ENCODE measurements at places on chromosomes 5 and 9.

DNA sequence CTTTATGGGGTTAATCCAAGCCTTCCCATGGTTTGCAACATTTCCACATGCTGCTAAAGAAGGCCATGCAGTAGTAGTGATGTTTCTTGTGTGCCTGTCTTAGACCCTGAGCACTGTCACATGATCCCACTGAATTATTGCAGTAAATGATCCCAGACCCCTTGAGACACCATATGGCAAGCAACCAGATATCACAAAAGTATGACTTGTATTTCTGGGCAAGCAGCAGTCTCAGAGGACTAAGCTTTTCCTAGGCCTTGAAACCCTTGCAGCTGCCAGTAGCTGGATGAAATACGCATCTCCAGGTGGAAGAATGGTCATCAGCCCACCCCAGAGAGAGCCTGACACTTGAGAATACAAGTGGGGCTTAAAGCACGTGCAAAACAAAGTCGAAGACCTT, 41.8 kb downstream of the CDO1 start:
- DNase-seq: peak; percentile 99

GRCh38 chr9:134343637-134344036, 17.4 kb downstream of the RXRA start:
- peak; percentile 51 for DNase-seq

DNA sequence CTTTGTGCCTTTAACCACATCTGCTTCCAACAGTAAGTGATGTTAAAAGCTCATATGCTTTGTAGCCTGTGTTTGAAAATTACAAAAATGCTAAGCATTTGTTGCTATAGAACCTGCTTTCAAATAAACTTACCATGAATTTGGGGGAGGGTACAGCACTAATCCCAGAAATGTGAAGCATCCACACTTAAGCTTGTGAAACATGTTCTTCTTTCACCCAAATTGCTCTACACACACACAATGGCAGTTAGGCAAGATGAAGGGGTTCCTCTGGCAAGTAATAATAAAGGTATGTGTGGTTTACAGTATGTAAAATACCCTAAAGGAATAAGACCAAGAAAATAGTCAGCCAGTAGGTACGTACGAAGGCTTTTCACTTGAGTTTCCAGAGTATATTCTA, 165.6 kb downstream of the SMARCA2 start:
- no peak for DNase-seq

DNA sequence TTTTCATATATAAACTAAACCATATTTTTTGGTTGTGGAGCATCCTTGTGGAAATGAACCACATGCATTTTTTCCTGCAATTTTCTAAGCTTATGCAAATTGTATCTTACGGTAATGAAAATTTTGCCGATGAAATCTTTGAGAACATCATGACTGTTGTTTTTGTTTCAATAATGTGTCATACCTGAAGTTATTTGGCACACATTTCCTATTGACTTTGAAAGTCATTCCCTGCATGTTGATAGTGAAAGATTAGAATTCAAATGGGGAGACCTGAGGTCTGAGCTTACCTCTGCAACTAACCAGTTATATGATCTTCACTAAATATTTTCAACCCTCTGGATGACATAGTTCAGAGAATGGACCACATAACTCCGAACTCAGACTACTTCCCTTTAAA, 88.5 kb downstream of the PRR16 start:
- DNase-seq: no peak

DNA sequence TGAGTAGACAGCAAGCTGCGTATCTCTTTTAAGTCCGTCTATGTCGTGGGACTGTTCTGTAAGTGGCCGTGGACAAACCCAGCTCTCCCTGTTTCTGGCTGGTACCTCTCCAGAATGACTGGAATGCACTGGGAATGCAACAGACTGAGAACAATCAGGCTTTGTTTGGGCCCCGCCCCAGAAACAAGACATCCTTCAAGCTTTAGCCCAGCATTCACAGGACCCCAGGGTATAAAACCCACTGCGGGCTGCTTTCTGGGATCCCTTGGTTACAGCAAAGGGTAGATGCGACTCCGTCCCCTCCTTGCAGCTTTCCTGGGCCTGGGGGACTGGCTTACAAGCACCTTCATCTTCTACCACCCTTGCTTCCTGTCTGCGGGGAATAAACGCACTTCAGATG, 45.6 kb upstream of the SPTLC1 start:
- DNase-seq: no peak

DNA sequence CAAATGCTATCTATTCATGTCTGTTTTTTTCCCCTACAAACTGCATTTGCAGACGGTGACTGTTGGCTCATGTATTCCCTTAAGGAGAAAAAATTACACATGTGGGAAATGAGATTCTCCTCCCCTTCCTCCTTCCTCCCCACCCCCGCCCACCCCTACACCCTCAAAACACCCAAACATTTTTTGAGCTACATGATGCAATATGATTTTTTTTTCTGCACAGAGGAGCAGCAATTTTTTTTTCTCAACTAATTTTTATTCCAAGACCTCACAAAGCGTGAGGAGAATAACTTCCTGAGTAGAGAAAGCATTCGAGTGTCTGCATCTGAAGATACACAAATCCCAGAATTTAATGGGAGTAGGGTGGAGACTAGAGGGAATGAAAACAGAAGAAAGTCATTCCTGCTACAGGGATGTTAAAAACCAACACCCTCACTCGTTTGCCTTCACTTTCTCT, 118.1 kb downstream of the PRDM6 start:
- peak; percentile 83 for DNase-seq

DNA sequence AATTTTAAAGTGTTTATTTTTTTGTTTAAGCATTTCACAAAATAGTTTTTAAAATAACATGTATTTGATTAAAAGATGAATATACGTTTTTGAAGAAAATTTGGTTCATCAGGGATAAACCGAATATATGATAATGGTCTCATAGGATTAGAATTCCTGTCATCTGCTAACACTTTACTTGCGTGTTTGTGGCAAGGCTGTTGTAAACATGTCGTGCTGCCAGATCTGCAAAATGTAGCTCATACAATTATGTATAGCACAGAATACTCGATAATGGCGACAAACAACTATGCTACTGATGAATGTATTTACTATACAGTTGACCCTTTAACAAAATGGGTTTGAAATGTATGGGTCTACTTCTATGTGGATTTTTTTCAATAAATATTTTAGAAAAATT, 7.2 kb upstream of the TXNDC8 start:
- no peak for DNase-seq

DNA sequence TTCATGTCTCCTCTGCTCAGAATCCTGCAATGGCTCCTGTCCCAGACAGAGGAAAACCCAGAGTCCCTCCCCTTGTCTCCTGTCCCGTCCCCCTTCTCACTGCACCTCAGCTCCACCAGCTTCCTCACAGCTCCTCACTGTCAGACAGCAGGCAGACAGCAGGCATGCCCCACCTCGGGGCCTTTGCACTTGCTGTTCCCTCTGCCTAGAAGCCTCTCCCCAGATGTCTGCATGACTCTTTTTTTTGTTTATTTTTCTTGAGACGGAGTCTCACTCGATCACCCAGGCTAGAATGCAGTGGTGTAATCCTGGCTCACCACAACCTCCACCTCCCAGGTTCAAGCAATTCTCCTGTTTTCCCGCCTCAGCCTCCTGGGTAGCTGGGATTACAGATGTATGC, 8.8 kb upstream of the SLC6A7 start:
- no peak for DNase-seq

- DNase-seq: no peak
These were observed 122.4 kb upstream of the OSMR start for GRCh38 chr5:38723426-38723825.

DNA sequence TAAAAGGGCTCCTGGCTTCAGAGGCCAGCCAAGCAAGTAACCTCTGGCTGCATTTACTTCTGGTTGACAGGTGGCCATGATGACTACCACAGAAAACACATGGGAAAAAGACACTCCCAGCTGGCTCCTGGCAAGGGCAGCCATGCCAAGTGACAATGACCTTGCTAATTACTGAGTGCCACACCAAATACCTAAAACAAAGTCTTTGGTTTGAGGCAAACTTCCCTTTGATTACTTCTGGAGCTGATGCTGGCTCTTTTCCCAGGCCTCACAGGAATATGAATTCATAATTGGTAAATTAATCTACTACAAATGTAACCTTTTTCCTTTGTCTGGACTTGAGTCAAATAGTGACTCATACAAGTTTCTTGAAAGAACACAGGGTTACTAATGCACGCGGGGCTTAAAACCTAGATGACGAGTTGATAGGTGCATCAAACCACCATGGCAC, 61.0 kb downstream of the LPAR1 start:
- peak; percentile 65 for DNase-seq

DNA sequence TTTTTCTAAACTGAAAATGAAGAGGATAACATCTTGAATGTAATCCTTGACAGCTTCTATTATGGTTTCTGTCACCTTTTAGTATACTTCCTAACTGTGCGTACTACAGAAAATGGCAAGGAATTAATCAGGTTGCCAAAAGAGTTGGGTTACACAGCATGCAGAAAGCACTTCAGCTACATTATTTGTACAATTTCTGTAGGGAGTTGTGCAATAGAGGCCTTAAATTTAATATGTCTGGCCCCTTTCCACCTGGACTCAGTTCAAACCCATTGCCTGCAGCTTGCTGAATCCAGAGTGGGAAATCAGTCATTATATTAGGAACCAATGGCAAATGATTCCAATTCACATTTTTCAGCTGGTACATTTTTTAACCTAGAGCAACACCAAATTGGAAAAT, 549.7 kb downstream of the CSNK1G3 start:
- DNase-seq: peak; percentile 81

DNA sequence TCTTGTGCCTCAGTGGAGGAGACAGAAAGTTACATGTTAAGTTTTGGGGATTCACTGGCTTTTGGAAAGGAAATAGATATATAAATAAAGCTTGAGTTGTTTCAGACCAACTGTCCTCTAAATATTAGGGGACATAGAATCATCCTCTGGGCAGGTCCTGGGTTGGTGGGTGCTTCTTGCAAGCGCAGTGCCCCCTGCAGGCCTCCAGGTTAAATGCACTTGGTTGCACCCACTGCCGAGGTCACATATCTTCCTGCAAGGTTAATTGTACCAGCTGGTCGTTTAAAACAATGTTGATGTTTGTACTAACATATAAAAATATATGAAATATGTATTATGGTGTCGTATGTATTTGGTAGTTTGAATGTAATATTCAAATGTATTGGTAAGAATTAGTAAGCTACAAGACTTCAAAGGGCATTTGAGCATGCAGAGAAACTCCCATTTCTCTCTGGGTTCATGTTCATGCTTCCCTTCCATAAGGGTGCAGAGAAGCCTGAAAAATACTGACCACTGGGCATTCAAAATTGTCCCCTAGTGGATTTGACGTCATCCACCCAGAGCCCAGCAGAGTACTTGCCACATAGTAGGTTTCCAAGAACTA, 87.0 kb downstream of the ZNF618 start:
- DNase-seq: no peak

DNA sequence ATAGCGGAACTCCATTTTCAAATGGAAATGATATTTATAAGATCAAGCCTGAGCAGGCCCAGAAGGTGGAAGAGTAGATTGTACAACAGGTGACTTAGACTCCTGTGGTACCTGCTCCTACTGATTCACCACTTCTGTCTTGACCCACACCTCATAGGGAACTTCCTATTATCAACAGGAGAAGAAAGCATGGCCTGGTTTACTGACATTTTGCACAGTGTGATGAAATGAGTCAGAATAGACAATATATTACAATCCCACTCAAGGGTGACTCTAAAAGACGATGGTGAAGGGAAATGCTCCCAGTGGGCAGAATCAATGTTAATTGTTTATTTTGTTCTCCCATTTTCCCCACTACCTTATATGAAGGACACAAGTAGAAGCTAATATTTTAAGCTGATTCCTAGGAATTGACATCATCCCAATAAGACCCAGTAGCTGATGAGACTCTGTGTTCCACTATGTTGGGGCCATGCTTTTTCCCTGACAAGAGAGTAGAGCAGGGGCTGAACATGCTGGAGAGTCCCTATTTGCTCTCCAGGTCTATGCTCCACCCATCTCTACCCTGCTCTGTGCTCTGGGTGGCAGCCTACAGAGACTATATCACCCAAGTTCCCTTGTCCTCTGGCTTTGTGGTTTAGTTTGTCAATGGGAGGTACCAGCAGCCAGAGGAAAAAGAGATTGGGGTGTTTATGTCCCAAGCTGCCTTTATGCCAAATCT, 163.4 kb upstream of the FSTL4 start:
- DNase-seq: no peak

DNA sequence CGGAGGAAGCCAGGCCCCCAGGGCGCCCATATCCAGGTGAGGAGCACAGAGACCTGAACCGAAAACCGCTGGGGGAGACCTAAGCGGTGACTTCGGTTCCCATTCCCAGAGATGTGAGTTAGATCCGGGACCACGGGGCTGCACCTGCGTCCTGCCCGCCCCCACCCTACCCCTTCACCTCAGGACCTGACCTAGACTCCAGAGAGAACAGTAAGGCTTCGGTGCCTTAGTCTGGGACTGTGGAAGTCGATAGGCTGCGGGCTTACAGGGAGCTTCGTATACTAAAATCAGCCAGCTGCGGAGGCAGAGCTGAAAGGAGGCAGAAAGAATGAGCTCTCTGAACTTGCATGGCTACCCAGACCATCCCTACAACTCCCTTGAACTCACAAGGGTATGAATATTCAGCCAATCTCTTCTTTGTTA, 518 bp upstream of the FAM13B start:
- DNase-seq: no peak

- no peak for DNase-seq
These were observed 28.1 kb downstream of the TARS1 start for GRCh38 chr5:33468775-33469435.

- peak; percentile 0 for DNase-seq
These were observed 414.3 kb downstream of the ANXA1 start for GRCh38 chr9:73565833-73566465.

DNA sequence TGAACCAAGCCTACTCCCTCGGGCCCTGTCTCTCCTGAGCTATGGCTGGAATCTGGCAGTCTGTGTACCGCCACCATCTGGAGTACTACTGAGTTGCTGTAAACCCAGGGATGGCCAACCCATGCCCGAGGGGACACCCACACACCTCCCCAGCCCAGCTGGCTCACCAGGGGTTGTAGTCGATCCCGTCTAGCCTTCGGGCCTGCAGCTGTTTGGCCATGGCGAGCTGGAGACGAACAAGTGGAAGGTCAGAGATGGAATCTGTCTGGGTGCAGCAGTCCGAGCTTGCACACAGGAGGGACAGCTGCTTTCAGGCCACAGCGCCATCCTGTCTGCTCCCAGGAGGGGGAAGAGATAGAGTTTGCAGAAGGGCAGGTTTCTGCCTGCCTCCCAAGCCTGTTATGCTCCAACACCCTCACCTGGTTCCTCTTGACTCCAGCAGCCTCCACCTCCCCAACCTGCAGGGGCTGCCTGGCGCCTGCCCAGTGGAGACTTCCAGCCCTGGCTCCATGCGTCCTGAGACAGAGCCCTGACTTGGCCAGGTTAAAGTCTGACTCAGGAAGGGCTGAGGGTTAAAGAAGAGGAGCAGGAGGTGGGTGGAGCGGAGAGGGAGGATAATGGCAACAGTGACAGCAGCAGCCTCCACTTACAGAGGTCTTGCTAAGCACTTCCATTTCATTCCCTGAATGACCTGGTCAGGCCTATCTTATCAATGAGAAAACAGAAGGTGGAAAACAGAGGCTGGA, 15.8 kb upstream of the SPOUT1 start:
- DNase-seq: peak; percentile 52
